Iris pigment epithelial cell (primary cell): ENCODE measurements at places on chromosomes 5 and 9.

GRCh38 chr5:14178671-14179211 is 35.6 kb downstream of the TRIO start:
- DNase-seq = peak; percentile 84

GRCh38 chr5:43171926-43172325 is 20.1 kb upstream of the NIM1K start:
- peak; percentile 12 for DNase-seq

DNA sequence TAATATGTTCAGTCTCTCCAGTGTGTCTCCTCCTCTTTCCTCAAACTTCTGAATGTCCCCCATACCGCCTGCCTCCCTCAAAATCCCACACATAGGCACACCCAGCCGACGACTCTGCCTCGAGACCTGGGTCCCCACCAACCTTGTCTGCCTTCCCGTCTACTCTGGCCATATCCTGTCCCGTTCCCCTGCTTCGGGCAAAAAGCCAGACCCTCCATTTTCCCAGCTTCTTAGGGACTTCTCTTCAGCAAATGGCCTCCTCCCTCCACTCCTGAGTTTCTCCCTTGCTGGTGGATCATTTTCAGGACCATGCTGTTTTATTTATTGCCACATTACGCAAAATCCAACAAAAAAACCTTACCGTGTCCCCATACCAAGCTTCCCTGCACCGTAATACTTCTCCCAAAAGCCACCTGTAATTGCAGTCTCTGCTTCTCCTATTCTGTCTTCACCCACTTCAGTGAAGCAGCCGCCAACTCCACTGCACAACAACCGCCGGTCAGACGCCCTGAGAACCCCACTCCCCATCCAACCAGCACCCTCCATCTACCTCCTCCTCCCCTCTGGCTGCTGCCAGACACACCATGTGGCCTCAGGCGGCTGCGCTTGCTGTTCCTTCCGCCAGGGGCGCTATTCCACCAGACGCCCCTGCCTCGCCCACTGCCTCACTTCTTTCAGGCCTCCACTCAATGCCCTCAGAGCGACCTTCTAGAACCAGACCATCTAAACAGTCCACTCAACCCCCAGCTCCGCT is 117.0 kb downstream of the TRPM6 start:
- DNase-seq = peak; percentile 12

DNA sequence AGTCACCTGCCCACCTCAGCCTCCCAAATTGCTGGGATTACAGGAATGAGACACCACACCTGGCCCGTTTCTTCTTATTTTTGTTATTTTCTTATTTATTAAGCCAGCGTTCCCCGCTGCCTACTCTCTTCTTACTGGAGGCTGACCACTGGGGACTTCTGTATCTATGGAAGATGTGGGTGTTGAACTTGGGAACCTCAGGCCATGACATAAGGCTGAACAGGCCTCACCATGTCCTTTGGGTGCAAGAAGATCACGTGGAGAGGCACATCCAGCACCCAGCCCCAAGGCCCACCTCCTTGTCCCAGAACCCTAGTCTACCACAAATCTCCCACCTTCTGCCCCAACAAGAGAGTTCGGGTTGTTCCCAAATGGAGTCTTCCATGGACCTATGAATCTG is 59.4 kb upstream of the NEK6 start:
- no peak for DNase-seq

DNA sequence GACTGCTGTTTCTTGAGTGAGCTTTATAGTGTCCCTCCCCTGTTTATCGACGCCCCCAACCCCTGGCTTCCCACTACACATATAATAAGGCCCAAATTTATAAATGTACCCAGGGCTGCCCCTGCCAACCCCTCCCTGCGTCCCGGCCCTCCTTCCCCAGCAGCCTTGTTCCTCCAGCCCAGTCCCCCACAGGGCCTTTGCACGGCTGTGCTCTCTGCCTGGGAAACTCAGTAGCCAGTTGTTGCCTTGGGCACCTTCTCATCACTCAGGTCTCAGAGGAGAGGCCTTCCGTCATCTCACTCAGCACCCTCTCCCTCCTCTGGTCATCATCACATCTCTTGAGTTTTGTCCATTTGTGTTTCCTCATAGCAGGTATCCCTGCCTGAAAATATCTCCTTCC is 15.8 kb upstream of the UNC5A start:
- DNase-seq = no peak

- DNase-seq = no peak
These were observed 586.4 kb downstream of the HTR1A start for GRCh38 chr5:63375851-63376250.
